D721Med (cell line): ENCODE measurements at places on chromosomes 5 and 9.

GRCh38 chr5:173794901-173795416, 93.2 kb upstream of the CPEB4 start:
- DNase-seq = no peak

GRCh38 chr9:116238776-116239340, 85.3 kb downstream of the PAPPA start:
- no peak for DNase-seq

- no peak for DNase-seq
These were observed 32.6 kb upstream of the LHX2 start for GRCh38 chr9:123978981-123979380.

DNA sequence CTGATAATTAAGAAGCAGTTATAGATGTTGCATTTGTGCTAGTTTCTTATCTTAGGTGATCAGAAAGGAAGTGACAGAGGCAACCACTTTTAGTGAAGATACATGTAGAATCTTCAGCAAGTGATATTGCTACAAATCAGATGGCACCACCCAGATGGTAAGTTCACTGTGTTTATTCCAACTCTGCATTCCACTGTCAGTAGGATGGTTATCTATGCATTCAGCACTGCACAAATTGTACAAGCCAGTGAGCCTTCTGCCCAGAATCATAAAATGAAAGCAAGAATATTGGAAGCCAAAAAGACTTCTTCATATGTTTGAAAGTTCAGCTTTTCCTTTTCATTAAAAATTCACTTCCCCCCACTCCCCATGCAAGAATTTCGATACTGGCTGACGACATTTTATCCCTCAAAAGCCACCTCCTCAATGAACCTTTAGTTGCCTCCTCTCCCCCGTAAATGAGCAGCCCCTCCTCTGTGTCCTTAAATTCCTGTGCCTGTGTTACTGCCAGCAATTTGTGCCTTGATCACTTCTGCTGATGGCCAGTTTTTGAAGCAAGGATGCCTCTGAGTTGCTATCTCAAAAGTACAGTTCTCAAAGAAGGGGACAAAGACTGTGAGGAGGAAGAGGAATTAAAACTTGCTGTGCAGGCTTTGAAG, 91.6 kb downstream of the ZSWIM6 start:
- no peak for DNase-seq

- no peak for DNase-seq
These were observed 170.1 kb downstream of the ADAMTS12 start for GRCh38 chr5:33721491-33722200.

DNA sequence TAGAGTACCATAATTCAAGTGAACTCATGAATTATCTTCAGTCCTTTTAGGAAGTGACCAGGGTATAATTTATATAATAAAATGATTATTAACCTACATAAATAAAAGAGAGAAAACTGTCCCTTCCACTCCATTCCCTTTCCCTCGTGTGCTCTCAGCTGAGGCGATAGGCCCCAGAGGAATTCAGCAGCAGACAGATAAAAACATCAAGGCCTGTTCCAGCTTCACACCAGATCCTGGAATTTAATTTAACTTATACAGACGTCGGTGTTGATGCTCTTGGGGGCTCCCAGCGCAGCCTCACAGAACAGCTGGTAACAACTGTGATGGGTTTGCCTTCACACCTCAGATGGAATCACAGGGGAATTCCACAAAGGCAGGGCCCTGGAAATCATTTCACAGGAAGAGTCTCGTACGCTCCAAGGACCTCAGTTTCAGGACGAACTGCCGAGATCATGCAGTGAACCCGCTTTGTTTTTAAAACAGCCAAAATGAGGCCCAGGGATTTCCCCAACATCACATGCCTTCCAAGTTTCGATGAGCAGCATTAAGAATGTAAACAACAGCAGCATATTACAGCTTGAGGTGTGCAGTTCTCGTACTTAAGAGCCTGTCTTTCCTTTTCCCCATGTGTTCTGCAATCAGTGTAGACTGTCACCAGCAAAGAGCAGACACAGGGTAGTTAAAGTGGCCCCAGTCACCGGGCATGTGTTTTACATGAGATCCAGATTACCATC, 73.6 kb upstream of the ALDH1B1 start:
- DNase-seq = no peak

DNA sequence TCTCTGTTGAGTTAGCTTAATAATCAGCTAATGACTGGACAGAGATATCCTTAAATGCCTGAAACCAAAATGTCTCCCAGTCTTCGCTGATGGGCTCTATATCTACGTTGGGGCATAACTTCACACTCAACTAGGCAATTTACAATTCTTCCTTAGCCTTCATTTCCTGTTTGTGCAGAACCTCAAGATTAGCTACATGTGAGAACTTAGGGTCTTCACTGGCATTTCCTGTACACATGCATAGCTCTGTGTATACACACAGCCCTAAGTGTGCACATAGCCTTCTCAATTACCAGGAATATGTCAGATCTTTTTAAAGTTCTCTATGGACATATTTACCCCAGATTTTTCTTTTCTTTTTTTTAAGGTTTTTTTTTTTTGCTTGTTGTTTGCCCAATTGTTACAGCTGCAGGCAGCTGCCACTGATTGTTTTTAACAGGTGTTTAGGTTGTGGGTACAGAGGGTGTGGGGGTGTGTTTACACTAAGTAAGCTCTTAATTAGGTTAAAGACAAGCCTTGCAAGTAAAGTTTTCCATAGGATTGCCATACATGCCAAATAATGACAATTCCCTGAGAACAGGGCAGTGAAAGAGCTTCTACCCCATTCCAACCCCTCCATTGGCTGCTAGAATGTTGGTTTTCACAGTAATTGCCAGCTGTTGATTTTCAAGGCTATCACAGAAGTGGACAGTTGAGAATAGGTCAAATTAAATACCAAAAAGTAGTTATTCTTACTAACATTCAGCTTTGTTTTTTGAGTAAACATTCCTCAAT, 441.0 kb downstream of the TLE4 start:
- no peak for DNase-seq

- no peak for DNase-seq
These were observed 307.4 kb upstream of the C9orf72 start for GRCh38 chr9:27880635-27881034.

- DNase-seq = no peak
These were observed 49.1 kb upstream of the OSMR start for GRCh38 chr5:38796742-38797108.

- no peak for DNase-seq
These were observed 103.2 kb upstream of the TARS1 start for GRCh38 chr5:33337637-33337992.

DNA sequence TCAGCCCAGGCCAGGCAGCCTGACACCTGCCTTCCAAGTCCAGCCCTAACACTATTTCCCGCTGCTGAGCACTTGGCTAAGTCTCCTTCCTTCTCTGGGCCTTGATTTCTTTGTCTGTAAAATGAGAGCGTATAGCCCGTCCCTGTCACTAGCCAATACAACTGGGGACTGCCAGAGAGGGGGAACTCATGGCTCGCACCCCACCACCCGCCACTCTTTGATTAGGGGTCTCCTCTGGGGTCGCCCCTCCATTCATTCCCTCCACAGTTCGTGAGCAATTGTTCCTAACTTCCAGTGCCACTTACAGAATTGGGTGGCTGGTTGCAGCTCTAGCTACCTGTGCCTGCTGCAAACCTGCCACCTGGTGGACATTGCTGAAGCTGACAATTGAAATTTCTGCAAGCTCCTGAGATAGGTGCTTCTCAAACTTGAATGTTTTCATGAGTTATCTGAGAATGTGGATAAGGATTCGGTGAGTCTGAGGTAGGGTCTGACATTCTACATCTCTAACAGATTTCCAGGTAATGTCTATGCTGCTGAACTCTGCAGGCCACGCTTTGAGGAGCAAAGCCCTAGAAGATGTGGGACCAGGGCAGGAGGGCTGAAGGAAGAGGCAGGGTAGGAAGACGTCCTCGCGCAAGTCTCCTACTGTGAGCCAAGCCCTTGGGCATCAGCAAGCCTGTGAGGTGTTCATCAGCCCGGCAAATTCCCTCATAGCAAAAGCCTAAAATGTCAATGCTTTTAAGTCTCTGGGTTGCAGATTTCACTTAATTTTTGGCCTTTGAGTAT, 13.3 kb upstream of the RECK start:
- DNase-seq = peak; percentile 22

GRCh38 chr9:108708448-108708847, 147.3 kb downstream of the ACTL7B start:
- DNase-seq = no peak

DNA sequence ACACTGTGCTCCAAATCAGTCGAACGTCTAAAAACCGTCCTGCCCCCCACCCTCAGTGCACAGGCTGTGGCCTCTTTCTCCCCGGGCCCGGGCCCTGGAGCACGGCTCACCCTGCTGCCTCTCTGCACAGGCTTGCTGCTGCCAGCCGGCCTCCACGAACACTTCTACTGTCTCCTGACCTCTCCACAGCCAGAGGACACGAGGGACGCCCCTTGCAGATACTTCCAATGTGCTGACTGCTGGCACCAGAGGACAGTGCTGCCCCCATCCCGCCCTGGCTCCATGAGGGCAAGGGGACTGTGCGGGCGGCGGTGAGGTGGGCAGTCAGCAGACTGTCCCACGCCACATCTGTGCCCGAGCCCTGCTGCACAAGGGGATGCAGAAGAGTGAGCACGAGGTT, 174.8 kb downstream of the COL23A1 start:
- no peak for DNase-seq
